Activated CD8-positive, alpha-beta memory T cell treated with anti-CD3 and anti-CD28 coated beads for 48 hours (primary cell): ENCODE measurements at places on chromosomes 13 and 19.

DNA sequence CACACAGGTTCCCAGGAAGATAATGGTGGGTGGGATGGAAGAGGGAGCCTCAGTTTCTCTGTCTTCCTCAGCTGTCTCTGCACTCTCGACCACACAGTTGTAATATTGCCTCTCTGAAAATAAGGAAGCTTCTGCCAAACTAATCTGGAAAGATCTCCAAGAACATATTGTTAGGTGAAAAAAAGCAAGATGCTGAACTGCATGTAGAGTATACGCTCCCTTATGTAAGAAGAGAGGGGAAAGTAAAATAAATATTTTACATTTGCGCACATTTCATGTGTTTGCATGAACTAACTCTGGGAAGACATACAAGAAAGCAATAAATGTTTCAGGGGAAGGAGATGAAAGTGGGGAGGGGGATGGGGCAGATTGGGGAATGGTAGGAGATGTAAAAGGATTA, 41.9 kb upstream of the CACNA1A start:
- no peak for DNase-seq

- no peak for DNase-seq
Measured at GRCh38 chr19:31957711-31958110, 387.7 kb upstream of the ZNF507 start.

GRCh38 chr13:50016444-50016843, 1.2 kb downstream of the KCNRG start:
- DNase-seq = no peak

DNA sequence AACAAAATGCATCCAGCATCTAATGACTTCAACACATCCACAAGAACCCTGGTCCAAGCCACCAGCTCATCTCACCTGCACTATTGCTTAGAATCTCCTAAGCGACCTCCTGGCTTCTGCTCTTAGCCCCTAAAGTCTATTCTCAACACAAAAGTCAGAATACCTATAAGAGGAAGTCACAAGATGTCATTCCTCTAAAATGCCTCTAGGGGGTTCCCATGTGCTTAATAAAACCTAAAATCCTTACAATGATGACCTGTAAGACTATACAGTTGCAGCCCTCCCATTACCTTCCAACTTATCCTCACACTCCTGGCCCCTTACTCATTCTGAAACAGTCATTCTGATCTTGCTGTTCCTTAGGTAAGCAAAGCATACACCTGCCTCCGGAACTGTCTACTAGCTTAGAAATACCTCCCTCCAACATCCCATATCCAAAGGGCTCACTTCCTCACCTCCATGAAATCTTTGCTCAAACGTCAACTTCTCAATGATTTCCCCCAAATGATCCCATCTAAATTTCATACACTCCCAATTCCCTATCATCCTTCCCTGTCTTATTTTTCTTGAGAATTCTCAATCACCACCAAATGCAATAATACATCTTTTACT, 10.0 kb downstream of the ATP7B start:
- DNase-seq = no peak

DNA sequence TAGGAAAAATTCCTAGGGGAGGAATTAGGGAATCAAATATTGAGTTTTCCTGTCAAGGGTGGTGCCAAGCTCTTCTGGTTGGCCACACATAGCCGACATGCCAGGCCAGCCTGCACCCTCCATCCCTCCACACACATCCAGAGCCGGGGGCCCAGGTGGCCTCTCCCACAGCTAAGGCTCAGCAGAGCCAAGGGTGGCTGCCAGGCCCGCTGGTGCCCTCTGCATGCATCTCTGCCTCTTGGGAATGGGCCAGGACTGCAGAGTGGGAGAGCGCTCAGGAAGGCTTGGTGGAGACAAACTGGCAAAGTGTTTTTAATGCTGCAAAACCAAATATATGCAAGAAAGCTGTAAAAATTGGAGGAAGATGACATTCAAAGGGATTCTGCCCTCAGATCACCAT, 42.7 kb upstream of the GAS6 start:
- no peak for DNase-seq

GRCh38 chr13:107376341-107377125, 808.6 kb upstream of the ARGLU1 start:
- no peak for DNase-seq

- DNase-seq = no peak
Measured at GRCh38 chr13:104810242-104810641, 1725.2 kb downstream of the EFNB2 start.

- DNase-seq = peak; percentile 78
Measured at GRCh38 chr19:15584541-15585115, 30.4 kb upstream of the CYP4F8 start.

- DNase-seq = no peak
Measured at GRCh38 chr13:66014771-66015170, 1215.4 kb downstream of the PCDH9 start.

DNA sequence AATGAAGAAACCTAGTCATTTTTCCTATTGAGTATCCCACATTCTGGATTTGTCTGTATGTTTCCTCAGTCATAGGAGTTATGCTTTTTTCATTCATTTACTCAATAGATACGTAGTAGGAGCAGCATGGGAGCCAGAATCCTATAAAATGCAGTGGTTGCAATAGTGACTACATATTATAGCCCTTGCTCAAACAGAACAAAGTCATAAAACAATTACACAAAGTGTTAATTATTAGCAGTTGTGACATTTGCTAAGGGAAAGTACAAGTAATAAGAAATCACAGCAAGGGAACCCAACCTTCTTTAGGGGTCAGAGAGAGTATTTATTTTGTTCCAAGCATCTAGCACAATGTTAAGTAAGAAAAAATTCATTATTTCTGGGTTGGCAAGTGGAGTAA, 27.7 kb upstream of the POU4F1 start:
- DNase-seq = no peak

DNA sequence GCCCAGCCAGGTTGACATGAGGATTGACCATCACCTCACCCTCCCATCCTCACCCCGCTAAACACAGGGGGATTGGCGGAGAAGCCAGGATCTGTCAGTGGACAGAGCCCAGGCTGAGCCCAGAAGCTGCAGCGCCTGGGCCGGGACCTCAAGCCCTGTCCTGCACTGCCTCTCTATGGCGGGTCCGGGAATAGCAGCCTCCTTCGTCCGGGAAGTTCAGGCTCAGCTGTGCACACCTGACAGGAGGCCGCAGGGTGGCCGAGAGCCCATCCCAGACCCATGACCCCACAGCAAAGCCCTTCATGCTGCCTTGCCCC, 67.8 kb downstream of the SPACA7 start:
- DNase-seq = peak; percentile 33

- peak; percentile 89 for DNase-seq
Measured at GRCh38 chr19:1239796-1240737, 1.5 kb upstream of the ATP5F1D start.

DNA sequence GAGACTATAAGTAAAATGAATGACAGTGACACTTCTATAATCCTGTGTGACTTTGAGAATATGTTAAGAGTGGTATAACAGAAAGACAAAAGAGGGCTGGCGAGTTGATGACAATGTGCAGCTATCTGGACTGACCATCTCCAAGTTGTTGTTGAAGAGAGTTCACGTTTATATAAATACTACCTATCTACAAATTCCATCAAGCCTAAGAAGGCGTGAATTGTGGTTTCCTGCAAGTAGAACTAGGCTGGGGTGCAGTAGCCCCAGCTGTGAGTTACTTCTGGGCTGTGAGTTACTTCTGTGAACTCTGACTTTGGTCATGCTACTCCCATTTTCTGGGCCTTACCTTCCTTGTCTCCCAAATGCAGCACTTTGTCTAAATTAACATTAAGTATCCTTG, 561.0 kb downstream of the TBC1D4 start:
- no peak for DNase-seq

DNA sequence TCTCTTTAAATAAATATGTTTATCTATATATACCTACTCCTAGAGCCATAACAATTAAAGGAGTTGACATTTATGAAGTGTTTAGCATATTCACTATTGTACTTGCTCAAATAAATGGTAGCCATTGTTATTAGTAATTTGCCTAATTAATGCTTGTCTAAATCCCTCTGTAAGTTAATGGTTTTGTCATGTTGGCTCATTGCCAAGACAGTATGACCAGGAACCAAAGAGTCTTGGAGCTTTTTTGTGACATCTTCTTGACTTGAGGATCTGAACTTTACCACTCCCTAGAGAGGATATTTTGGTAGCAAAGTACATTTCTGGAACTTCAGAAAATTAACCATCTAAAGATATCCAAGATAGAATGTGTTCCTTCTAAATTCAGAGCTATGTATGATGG, 15.5 kb downstream of the FRY start:
- DNase-seq = no peak

DNA sequence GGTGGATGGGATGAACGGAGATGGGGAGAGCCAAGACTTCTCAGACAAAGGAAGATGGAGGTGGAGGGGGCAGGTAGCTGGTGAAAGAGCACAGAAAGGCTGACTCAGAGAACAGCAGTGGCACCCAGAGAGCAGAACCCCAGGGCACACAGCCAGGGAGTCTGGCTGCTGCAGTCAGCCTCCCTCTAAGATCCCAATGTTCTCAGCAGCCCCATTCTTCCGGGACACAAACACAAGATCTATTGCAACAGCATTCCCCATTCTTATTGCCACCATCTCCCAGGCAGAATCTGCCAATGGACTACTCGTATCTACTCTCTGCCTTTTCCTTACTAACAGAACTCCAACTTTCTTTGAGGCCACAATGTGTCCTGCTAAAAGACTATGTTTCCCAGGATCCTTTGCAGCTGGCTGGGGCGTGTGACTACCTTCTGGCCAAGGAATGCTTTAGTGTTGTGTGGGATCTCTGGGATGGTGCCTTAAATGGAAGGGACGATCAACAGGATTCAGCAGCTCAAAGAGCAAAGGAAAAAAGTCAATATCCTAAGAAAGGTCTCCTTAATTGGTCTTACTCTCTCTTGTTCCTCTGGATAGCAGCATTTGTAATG, 7.5 kb downstream of the THAP8 start:
- no peak for DNase-seq

DNA sequence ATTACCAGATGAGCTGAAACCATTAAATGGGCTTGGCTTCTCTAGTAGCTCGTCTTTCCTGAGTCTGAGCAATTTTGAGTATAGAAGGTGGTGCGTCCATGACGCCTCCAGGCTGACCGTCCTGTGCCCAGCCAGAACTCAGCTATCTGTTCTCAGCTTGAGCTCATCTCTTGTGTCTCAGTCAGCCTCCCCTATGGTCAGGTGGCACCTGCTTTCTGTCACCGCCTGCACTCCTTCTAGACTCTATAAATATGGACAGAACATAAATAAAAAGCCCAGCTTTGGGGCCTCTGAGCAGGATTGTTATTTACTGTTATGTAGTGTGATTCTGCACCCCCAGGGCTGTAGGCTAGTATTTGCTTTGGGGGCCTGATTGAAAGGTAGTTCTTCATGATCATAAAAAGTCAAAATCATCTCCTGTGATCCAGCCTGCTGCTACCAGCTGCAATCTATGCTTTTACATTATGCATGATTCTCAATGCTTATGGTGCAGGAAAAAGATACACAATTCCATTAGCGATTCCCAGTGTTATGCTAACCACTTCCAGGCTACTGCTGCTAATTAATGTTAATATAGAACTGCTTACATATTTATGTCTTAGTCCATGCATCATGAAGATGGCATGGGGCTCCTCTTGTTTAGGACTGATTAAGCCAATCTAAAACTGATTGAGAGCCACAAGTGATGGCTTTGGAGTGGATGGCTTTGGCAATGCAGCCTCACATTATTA, 72.5 kb upstream of the TMTC4 start:
- no peak for DNase-seq

DNA sequence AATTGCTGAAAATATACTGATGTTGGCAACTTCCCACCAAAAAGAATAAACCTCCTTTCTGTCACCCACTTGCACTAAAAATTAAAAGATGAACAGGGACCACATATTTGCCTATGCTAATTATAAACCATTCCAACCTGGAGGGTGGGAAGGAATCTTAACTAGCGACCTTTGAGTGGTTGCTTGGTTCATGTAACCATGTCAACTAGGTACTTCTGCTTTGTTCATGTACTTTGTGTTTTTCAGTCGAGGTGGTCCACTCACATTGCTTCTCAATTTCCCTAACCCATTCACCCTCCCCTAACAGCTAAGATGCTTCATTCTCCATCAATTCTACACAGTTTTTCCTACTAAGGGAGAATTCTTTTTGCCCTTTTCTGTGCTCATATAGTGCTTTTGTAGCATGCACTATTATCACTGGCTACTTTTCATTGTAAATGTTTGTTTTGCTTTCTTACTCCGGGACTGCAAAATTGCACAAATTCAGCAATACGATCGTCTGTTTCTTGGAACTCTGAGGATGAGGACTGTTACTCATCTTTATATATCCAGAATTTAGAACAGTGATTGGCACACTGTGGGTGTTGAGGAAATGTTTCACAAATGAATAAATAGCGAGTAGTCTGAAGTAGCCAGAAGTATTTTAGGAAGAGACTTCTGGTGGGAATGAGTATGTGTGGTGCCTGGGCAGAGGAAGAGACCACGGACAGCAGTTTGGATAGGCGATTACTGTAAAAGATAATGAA, 187.5 kb downstream of the GPC6 start:
- no peak for DNase-seq

DNA sequence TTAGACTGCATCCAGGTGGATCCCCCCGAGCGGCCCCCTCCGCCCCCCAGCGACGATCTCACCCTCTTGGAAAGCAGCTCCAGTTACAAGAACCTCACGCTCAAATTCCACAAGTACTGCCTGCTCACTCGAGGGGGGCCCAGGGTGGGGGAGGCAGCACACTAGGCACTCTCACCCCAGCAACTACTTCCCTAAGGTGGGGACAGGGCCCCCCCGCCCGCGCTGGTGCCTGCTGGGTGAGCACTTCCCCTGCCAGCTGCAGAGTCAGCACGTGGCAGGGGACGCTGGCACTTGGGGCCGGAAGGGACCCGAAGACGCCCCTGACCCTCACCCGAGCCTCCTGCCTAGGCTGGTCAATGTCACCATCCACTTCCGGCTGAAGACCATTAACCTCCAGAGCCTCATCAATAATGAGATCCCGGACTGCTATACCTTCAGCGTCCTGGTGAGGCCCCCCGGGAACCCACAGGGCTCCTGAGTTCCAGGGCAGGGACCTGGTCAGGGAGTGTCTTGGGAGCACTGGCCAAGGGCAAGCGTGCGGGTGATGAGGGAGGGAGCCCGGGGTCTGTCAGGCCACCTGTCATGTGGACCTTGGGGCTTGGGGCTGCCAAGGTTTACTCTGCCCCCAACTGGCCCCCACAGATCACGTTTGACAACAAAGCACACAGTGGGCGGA, 5.2 kb downstream of the MCOLN1 start:
- DNase-seq = no peak

DNA sequence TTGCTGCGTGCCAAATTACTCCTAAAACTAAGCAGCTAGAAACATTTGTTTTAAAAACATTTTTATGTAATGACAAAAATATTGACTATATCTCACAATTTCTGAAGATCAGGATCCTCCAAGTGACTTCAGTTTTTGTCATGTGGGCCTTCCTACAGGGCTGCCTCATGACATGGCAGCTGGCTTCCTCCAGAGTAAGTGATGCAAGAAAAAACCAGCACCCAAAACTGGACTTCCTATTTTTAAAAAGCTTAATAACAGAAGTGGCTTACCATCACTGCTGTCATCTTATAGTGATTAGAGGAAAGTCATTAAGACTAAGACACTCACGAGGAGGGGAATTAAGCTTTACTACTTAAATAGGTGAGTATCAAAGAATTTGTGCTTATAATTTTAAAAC, 681.7 kb downstream of the PCDH17 start:
- no peak for DNase-seq
